Activated T-cell treated with anti-CD3 and anti-CD28 coated beads for 4 hours (primary cell): ENCODE measurements at places on chromosomes 13 and 19.

DNA sequence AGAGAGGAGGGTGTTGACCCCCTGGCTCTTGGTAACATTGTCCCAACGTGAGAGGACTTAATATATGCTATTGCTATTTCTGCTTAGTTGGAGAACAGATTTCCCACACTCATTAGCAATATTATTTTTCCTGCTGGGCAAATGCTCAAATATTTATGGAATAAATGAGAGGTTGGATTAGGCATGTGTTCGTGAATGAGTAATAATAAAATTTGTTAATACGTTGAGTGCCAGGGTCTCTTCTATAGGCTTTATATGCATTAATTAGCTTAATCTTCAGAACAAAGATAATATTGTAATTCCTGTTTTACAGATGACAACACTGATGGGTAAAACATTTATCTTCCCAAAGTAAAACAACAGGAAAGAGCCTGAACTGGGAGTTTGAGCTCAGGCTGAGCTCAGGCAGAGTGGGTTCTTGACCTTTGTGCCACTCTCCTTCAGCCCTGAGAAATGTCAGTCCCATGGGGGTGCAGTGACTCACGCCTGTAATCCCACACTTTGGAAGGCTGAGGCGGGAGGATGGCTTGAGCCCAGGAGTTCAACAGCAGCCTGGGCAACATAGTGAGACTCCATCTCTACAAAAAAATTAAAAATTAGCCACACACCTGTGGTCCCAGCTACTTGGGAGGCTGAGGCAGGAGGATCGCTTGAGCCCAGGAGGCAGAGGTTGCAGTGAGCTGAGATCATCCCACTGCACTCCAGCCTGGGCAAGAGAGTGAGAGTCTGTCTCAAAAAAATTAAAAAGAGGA lies 1.2 kb downstream of the ZNF233 start:
- no peak for DNase-seq

DNA sequence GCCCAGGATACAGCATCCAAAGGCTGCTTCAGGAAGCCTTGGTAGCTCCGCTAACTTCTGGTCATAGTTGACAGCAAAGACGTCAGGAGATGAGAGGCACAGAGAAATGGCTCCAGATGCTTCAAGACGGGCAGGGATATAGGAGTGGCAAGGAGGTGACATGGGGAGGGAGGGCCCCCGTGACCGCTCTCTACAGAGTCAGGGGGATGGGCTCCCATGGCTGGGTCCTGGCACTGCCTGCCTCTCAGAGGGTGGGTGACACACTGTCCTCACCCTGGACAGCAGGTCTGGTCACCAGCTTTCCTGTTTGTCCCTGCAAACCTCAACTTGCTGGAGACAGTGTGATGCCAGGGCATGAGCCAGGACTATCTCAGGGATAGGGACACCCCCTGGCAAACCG lies 10.3 kb upstream of the ZNF14 start:
- no peak for DNase-seq

GRCh38 chr19:9354651-9355050 lies 8.2 kb upstream of the ZNF177 start:
- no peak for DNase-seq

DNA sequence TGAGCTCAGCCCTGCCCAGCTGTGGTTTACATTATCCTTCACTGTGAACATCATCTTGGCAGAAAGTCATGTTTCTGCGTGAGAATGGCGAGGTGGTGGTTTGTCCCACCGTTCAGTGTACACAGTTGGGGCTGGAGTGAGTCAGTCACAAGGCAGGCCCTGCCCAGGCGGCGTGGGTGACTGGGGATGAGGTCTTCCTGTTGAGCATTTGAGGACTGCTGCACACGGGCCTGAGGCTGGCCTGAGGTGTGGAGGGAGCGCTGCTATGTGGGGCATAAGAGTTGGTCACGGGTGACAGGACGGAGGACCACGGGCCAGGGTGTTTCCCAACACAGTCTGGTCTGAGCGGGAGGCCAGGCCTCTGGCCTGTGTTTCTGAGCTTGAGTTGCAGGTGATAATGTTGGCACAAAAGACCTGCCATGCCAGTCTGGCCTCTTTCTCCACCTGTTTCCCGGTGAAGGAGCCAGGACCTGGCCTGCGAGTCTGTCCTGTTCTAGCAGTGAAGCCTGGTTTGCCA lies 13.4 kb upstream of the C19orf33 start:
- no peak for DNase-seq

DNA sequence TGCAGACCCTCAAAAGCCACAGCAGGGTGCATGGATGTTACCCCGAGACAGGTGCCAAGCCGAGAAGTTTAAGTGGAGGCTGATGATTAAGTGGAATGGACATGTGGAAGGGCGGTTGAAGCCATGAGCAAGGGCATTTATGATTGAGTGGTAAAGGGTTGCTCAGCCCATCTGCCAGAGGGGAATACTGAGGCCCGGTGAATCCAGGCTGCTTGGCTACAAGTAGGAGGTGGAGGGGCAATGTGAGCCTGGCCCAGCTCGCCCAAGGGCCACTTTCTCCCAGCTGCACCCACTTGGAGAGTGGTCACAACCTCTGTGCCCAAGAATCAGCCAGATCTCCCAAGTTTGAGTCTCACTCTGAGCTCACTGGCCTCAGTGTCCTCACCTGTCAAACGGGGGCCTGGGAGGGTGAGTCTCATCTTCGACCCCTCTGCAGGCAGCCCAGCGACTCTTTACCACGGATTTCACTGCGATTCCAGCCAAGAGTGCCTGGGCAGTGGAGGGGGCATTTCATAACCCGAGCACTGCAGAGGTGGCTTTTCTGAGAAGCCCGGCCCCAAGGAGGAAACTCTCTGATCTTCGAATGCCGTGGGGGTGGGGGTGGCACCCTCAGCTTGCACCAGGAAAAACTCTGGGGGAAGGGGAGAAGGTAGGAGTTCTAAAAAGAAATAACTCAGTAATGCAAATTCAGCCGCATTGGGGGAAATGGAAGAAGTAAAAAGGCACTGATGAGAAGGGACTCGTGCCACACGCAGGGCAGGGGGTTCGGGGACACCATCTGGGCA lies 62.9 kb upstream of the KLF2 start:
- DNase-seq = no peak

- DNase-seq = no peak
These were observed 19.0 kb downstream of the MAN2B1 start for GRCh38 chr19:12647490-12648071.

DNA sequence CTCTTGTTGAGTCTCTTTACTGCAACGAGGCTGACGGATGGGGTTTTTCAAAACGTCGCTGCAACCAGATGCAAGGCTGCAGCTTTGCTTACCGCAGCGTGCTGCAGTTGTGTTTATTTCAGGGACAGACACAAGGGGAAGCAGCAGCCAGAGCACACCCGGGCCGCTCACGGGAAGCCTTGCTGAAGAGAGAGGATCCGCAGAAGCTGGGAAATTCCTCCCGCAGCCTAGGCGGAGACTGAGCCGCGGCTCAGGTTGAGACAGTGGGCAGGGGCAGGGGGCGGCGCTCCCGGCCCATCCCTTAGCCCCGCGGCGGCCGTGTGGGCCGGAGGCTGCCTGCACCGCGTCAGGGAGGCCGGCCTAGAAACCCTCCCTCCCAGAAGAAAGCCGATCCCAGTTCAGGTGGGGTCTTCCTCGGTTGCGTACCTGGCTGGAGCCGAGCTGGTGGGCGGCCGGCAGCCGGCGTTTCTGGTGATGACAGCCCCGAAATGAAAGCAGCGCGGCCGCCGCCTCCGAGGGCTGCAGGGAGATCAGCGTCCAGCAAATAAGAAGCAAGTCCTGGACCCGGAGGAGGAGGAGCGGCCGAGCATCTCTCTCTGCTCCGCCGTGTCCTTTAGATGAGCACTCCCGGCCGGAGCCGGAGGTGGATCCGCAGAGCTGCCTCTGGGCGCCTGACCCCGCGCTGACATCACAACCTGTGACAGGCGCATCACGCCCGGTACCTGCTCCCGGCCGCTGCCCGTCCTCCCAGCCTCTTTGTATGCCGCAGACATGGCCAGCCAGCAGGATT lies at the start of gene FRY:
Gene FRY, plus strand, starts transcription at position 750 of the 790 bp plus-strand sequence. Its CDS starts 22 bp downstream, at position 772.
- peak; percentile 11 for DNase-seq

GRCh38 chr13:50887151-50887550 lies 22.4 kb upstream of the RNASEH2B start:
- DNase-seq = no peak

GRCh38 chr13:76813000-76813691 lies 73.1 kb downstream of the KCTD12 start:
- no peak for DNase-seq

DNA sequence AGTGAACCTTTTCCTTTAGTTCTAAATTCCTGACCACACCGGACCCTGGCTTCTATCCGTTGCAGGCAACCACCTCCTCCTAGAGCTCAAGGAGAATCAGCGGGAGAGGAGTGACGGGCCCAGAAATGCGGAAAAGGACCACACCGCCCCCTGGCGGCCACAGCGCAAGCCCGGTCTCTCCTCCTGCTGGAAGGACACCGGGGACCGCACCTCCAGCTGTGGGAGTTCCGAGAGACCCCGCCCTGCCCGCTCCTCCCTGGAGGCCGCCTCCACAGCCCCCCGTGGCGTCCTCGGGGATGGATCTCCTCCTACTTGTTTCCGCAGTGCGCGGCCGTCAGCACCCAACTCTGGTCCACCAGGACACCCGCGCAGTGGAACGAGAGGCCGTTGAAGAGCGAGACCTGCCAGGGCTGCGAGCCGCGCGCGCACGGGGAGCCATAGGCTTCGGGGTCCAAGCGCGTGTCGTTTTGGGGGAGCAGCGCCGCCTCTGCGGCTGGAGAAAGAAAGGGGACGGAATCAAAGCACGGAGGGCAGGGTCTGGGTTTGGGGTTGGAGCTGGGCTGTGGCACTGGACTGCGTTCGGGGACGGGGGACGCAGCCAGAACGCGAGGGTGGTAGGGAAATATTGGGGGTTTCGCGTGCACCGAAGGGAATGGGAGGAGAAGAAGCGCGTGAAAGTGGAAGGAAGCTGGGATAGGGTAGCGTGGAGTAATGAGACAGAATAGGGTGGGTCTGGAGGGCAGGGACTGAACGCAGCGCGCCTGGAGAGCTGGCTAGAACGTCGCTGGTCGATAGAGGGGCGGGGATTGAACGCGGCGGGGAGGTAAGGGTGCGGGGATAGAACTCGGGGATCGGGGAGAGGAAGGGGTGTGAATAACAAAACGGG lies 2.5 kb downstream of the KLK10 start:
- peak; percentile 49 for DNase-seq

- no peak for DNase-seq
These were observed 124.4 kb downstream of the NALCN start for GRCh38 chr13:101291646-101292515.

DNA sequence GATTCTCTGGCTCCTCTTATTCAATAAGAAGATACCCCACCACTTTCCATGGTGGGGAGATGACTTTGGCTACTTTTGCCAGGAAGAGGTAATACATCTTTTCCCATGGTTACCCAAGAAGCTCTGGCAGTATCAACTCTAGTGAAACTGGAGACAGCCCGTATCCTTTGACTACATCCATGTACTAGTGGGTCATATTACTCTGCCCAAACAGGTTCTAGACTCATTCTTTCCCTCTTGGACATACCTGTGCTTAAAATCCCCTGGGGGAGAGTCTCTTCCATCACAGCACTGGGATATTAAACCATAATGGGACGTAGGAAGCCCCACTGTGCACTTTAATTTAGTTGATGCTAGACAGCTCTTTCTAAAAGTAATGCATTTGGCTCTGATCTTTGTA lies 144.7 kb upstream of the KLF12 start:
- DNase-seq = no peak

GRCh38 chr19:37936166-37936565 lies 29.2 kb downstream of the SIPA1L3 start:
- DNase-seq = no peak

- no peak for DNase-seq
These were observed 102.4 kb downstream of the EFNB2 start for GRCh38 chr13:106433066-106433465.

DNA sequence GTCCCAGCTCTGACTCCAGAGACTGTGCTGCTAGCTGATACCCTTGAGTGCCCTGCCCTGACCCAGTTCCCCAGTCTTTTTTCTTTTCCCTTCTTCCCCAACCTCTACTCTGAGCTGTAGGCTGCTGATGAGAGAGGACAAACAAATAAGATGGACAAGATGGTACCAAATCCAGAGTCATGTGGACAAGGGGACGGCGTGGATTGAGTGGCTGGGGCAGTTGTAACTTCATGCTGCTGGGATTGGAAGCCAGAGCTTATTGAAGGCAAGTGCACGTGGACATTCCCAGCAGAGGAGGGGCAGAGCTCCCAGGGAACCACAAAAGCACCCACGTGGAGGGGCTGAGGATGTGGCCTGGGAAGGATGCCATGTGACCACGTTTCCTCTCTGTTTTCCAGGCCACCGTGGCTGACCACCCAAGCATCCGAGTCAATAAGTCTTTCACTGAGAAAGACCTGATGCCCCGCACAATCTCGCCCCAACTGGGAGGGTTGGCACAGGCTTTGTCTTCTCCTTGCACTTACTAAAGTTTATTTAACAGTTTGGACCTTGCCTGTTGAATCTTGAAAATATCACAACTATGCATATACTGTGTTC lies 323.3 kb upstream of the ZNF507 start:
- DNase-seq = no peak

GRCh38 chr13:41709511-41709910 lies 251.4 kb downstream of the VWA8 start:
- no peak for DNase-seq

GRCh38 chr13:74765955-74766354 lies 631.8 kb upstream of the KLF12 start:
- DNase-seq = no peak

GRCh38 chr13:84470528-84470927 lies 588.3 kb upstream of the SLITRK1 start:
- DNase-seq = no peak

GRCh38 chr19:35285095-35285449 lies 2.7 kb downstream of the HAMP start:
- DNase-seq = no peak

DNA sequence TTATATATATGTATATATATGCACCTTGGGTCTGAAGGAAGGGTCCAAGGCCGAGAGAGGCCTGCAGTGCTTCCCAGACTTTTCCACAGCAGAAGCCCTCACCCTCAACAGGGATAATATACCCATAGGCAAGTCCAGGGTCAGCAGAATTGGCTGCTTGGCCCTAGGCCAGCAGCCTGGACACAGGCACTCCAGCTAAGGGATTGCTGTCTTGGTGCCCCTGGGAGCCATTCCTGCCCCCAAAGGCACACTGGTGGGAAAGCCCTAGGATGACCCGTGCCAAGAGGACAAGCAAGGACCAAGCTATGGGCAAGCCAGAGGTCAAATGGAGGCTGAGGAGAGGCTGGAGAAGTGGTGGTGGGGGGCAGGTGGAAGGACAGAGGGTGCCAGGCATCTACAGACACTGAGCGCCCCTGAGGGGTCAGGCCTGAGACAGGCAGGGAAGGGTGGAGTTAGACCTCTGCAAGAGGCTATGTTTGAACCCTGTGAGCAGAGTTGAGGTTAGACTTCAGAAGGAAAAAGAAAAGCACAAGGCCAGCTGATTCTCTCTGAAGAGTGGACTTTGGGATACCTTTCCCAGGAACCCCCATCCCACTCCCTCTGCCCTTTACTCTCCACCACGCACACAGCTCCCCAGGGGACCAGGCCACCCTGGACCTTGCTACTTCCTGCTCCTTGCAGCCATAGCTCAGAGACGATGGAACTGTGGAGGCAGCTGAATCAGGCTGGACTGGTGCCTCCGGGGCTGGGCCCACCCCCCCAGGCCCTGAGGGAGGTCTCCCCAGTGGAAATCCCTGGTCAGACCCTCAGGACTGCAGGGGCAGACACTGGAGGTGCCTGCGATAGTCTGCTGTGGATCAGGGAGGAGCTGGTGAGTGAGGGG lies at the start of gene ERICH4:
Gene ERICH4, plus strand, starts transcription at position 684 of the 883 bp plus-strand sequence. Its CDS starts 14 bp downstream, at position 698.
- no peak for DNase-seq
